ENCODE measurements at places on chromosomes 5 and 9.
A peak's percentile ranks its signal among the peaks of the same experiment; 100 is the strongest.

- DNase-seq: no peak
Observed at GRCh38 chr9:124788542-124789217, 11.7 kb downstream of the OLFML2A start.

GRCh38 chr9:114397848-114398605, 10.2 kb upstream of the AKNA start:
- DNase-seq: peak; percentile 97

- DNase-seq: no peak
Observed at GRCh38 chr9:36292641-36293040, 34.4 kb upstream of the GNE start.

DNA sequence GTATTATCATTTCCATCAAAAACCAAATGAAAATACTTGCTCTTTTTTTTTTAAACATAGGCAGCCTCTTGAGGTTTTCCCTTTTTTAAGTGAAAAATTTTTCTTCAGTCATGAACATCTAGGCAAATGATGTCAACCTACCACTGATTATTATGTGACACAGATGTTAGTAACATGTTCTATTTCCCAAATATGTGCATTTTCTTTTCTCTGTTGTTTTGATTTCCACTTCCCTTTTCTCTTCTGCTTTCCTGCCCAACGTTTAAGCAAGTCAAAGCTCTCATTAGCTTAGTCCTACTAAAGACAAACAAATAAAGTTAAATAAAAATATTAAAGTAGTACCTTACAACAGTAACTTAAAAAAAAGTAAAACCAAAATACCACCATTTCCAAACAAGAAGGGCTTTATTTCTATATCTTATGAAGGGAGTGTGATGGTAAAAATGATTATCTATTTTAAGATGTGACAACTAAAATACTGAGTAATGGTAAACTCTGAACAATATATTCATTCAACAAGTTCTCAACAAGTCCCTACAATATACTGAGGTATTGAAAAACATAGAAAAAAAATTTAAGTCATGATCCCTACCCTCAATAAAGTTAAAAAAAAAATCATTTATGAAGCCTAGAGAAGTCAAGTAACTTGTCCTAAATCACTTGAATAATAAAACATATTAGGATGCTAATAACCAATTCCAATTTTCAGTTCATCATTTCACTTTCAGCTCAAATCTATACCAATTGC, 9.4 kb downstream of the SLC38A9 start:
- DNase-seq: no peak

- DNase-seq: no peak
Observed at GRCh38 chr9:38032266-38033110, 36.5 kb downstream of the SHB start.

DNA sequence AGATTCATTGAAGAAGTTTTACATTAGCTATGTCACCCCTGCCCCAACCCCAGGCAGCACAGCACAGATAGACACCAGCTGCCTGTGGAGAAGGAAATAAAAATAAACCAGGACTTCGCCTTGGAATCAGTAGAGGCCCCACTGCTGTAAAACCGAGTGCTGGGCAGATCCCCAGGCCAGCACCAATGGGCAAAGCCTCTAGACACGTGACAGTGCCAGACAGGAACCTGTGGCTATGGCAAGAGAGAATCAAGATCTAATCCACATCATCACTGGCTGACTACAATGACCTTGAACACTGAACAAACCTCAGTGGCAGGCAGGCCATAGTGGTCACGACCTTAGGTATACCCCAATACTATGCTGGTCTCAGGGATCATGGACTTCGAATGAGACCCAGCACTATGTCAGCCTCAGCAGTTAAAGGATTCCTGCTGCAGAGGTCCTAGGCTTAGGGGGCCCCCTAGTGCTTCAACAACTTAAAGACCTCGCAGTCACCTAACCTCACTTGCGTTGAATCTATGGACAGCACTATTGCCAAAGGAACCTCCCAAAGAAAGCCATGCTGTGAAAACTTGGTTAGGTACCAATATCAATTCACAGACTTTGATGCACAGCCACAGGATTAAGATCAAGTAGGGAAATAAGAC, 2118.6 kb upstream of the C9orf72 start:
- peak; percentile 41 for DNase-seq

DNA sequence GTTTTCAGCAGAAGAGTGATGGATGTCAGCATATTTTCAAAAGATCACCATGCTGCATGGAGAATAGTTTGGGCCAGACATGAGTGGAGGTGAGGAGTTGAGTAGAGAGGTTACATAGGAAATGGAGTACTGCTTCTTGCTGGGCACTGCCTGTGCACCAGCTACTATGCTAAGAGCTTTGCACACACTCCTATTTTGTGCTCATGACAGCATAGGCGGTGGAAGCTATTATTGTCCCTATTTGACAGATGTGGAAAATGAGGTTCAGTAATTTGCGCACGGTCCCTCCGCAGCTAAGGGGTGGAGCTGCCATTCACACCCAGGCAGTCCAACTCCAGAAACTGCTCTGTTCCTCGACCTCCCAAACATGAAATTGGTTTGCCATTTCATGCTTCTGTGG, 67.8 kb downstream of the ENTREP1 start:
- no peak for DNase-seq

DNA sequence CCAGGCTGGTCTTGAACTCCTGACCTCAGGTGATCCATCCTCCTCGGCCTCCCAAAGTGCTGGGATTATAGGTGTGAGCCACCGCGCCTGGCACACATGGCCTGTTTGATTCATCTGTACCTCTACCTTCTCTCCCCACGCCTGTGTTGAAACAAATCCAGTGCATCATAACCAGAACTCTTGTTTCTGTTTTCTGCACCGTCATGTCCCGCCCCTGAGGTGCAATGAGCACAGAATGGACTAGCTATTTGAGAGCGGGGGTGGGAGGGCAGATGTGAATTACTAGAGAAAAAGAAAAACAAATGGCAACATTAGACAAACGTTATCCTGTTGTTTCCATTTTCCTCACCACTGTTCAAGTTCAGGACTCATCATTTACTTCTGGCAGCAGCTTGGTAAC, 10.7 kb upstream of the FAM193B start:
- DNase-seq: no peak

GRCh38 chr5:14595189-14595588, 13.6 kb downstream of the OTULINL start:
- DNase-seq: no peak

DNA sequence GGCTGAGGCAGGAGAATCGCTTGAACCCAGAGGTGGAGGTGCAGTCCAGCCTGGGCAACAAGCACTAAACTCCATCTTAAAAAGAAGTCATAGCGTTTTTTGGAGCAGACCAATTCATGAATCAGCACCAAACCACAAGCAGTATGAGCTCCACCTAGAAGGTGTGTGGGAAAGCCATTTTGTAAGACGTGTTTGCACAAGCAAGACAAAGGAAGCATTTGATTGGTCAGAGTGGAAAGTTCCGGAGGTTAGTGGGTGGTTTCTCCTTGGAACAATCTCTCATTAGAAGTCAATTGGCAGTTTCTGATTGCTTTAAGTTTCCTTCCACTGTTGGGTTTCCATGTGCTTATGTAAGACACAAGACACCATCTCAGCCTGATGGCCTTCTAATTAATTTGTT, 5.0 kb downstream of the SRD5A1 start:
- no peak for DNase-seq

DNA sequence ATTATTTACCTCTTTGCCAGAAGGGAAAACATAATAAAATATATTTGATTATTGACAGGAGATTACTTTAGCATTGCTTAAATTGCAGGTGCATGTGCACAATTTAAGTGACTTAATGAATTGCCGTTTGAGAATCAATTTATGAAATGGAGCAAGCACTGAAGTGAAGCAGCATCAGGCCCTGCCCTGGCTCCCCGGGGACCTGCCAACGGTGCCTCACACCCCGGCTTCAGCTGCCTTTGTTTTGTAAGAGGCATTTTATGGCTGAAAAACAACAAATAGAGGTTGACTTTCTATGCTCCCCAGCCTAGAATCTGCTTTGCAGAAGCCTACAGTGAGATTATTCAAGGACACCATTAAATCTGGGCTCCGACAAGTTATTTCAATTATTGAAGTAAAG, 359.1 kb upstream of the IRX4 start:
- DNase-seq: no peak

- DNase-seq: no peak
Observed at GRCh38 chr5:6615034-6615815, 17.6 kb downstream of the NSUN2 start.

GRCh38 chr5:158429564-158429963, 570.6 kb upstream of the CLINT1 start:
- no peak for DNase-seq

- no peak for DNase-seq
Observed at GRCh38 chr9:129481810-129482511, 138.9 kb downstream of the C9orf50 start.

DNA sequence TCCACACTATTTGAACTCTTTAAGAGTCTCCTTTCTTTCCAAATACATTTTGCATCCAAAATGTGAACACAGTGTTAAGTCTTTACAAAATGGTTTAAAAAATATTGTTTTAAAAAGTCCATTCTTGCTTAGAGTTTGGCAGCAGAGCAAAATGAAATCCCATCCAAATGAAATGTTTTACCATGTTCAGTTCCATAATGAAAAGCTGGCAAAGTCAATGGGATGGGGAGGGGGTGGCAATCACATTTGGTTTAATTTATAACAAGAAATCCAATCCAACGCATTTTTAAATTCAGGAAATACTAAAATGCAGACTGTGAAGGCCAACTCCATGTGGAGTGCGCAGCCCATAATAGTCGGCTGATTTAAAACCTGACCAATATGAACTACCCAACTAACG, 39.4 kb downstream of the MRPL36 start:
- DNase-seq: no peak

DNA sequence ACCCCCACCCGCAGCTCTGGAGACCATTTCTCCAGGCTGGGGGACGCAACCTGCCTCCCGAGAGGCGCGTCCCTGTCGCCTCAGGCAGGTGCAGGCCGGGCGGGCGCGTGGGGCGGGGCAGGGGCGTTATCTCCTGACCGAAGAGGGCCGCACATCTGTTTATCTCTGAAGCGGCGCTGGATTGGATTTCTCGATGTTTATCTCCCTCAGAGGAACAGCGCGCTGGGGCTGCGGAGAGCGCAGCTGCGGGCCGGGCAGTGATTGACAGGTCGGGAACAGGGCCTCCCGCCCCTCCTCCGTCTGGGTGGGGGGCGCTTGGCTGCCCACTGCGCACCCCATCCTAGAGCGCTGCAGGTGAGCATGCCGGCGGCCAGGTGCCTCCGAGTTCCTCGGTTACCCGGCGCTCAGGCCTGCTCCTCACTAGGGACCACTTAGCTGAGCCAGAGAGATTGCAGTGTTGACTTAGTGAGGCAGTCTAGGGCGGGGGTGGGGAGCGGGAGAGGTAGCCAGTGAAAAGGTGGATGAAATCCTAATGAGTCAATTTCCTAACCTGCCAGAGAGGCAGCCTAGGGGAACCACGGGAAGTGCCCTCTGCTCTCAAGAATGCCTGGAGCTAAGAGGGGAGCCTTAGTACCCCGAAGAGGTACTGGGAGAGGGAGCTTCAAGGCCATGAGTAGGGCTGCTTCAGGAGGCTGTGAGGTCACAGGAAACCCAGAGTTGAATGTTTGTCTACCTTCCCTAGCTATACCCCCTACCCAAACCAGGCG, 39.6 kb upstream of the TIFAB start:
- peak; percentile 20 for DNase-seq

- no peak for DNase-seq
Observed at GRCh38 chr9:128972956-128973355, 25.5 kb downstream of the NUP188 start.

DNA sequence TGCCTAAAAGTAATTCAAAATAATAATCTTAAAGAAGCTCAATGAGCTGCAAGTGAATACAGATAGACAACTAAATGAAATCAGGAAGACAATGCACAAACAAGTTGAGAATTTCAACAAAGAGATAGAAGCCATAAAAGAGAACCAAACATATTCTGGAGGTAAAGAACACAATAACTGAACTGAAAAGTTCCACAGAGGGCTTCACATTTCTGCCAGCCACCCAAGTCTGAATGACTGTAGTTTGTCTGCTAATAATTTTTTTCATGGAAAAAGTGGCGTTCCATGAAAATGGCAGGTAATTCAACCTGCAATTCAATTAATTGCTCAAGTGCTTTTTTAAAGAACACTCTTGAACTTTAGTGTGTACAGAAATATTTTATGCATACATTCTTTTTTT, 251.3 kb downstream of the KDM4C start:
- DNase-seq: no peak

GRCh38 chr9:36398745-36399144, 1.3 kb downstream of the RNF38 start:
- DNase-seq: no peak

- DNase-seq: no peak
Observed at GRCh38 chr5:53318303-53318702, 162.1 kb upstream of the FST start.

GRCh38 chr5:96387616-96388015, 45.4 kb downstream of the PCSK1 start:
- DNase-seq: no peak

- no peak for DNase-seq
Observed at GRCh38 chr5:39115644-39116343, 41.6 kb upstream of the RICTOR start.

GRCh38 chr5:86232246-86232645, 385.5 kb upstream of the COX7C start:
- DNase-seq: no peak

DNA sequence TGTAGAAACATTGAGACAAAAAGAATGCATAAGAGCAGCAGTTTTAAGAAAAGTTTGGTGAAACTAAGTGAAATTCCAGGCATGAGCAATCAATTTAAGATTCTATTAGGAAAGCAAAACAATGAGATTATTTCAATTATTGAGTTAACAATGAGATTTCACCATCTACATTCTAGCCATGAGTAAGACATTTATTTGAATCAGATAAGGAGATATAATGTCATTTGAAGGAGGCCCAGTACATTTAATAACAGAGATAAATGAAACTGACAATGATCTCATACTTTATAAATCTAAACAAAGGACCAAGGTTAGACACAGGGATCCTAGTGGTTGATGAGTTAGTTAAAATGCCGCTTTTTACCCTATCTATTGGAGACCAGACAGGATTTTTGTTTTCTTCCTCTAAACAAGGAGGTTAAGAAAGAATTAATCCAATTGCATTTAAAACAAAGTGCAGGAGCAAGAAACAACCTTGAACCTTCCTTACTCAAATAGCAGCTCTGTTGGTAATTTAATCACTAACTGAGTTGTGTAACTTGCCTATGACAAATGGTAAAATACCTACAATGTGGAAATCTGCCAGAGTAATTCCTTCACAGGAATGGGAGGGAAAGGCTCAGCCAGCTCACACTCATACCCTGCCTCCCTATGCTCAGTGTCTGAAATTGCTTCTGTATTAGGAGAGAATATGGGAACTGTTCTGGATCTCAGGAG, 103.5 kb upstream of the NR3C1 start:
- DNase-seq: peak; percentile 45

GRCh38 chr5:171747061-171747859, 38.4 kb upstream of the SMIM23 start:
- DNase-seq: no peak

GRCh38 chr5:34045023-34045422, 2.0 kb upstream of the C1QTNF3 start:
- DNase-seq: no peak

DNA sequence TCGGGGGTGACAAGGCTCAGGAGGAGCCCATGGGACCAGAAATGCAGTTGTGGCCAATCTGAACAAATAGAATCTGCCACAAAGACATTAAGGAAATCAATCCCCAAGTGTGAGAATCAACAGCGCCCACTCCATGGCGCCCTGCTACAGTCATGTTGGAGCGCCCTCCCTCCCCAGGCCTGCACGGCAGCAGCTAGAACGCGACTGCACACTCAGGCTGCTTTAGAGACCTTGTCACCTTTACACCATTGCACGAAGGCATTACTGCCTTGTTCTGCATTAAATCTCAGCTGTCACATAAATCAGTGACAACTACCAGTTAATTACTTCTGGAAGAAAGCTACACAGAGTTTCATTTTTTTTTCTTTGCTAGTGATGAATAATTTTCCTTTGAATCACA, 98.7 kb upstream of the SPIN1 start:
- no peak for DNase-seq

All from urothelium cell line (cell line).